Stimulated activated CD4-positive, alpha-beta T cell treated with anti-CD3 and anti-CD28 coated beads, Interleukin-1b, Interleukin-23, amount 100 ng/mL, for 1 hour (primary cell): ENCODE measurements at places on chromosomes 12 and 14.

DNA sequence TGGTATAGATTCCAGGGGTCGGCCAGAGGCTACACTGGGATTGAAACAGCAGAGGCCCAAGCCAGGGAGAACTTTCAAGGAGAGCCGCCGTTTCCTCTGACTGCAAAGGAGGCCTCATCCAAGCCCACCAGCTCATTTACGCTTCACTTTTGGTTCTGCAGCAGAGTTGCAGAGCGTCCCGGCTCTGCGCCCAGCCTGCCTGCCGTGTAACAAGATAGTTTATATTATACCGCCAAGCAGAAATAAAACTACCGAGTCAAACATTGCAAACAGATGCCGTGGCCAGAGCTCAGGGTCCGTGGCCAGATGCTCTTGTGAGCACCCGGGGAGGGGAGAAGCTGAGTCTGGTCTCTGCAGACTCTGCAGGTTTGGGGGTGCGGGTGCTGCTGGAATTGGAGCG lies 60.7 kb upstream of the TBX3 start:
- no peak for DNase-seq

DNA sequence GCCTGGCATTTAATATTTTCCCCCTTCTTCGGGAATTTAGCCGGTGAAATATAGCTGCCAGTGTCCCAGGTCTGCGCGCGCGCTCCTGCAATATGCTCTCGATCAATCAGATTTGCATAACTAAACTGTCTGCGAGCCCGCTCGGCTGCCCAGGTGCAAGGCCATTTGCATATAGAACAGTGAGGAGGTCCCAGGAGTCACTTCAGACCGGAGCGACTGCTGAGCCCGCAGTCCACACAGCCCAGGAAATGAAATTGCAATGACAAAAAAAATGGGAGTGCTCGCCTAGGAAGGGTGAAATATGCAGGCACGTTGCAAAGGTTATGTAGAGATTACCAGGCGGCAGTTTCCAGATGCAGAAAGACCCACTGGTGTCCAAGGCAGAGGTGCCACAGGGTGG lies 228.5 kb downstream of the VRK1 start:
- no peak for DNase-seq

DNA sequence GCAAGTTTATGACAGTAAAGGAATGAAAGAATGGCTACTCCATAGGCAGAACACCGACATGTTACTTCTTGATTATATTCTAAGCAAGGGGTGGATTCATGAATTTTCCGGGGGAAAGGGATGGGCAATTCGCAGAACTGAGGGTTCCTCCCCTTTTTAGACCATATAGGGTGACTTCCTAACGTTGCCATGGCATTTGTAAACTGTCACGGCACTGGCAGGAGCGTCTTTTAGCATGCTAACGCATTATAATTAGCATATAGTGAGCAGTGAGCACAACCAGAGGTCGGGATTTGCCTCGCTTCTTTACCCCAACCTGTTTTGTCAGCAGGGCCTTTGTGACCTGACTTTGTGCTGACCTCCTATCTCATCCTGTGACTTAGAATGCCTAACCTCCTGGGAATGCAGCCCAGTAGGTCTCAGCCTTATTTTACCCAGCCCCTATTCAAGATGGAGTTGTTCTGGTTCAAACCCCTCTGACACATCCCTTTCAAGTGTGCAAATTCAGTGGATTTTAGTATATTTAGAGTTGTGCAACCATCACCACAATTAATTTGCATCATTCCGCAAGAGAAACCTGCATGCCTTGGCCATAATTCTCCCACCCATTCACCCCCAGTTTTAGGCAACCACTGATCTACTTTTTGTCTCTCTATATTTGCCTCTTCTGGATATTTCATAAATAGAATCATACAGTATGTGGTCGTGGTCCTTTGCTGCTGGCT lies 27.4 kb downstream of the PALS1 start:
- no peak for DNase-seq

GRCh38 chr12:10409392-10409791 lies at the start of gene KLRC4:
Gene KLRC4 (minus strand): TSS chr12:10409757. CDS start chr12:10409575, 182 bp downstream.
- DNase-seq = no peak

DNA sequence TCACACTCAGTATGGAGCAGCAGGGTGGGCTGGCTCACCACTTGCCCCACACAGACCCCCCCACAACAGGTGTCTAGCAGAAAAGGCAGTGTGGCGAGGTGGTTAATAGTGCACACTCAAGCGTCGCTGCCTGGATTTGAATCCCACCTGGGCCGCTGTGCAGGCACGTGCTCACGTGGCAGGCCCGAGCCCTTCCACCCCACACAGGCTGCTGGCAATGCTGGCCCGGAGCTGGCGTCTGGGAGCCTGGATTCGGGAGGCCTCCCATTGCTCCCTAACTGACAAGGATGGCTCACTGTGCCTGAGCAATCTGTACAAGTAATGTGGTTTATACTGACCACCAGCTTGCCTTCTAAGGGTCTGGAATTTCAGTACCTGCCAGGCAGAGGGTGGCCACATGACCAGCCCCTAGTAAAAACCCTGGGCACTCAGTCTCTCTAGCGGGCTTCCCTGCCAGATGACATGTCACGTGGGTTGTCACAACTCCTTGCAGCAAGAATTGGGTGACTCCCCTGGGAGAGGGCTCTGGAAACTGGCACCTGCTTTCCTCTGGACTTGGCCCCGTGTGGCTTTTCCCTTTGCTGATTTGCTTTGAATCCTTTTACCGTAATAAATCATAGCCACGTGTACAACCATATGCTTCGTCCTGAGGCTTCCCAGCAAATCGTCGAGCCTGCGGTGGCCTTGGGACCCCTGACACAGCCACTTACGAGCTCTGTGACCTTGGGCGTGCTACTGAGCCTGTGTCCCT lies 72.8 kb downstream of the SCARB1 start:
- DNase-seq = no peak

- DNase-seq = no peak
Measured at GRCh38 chr14:104939666-104940410, 15.2 kb downstream of the PLD4 start.
